ENCODE measurements at places on chromosomes 6 and 20.

GRCh38 chr6:17871836-17872235 is 115.6 kb downstream of the KIF13A start:
- DNase-seq: no peak

DNA sequence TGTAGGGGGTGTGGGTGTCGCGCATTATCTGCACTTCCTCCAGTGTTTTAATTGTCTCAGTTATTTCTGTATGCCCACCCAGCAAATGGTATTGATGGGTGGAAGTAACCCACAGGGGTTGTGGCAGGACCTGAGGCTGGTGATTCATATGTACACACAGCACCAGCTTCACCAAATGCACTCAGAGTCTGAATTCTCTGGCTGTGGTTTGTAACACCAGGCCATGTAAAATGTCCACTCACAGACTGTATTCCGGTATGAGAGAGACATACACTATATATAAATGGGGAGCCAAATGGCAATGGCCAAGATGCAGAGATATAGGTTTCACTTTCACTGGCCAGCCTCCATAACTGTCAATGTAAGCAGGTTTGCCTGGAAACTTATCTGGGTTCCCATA is 76.3 kb upstream of the FBXL4 start:
- DNase-seq: no peak

GRCh38 chr20:16615199-16615598 is 42.0 kb upstream of the KIF16B start:
- DNase-seq: no peak

- DNase-seq: no peak
These were observed 6.1 kb upstream of the DOK5 start for GRCh38 chr20:54469293-54469692.

DNA sequence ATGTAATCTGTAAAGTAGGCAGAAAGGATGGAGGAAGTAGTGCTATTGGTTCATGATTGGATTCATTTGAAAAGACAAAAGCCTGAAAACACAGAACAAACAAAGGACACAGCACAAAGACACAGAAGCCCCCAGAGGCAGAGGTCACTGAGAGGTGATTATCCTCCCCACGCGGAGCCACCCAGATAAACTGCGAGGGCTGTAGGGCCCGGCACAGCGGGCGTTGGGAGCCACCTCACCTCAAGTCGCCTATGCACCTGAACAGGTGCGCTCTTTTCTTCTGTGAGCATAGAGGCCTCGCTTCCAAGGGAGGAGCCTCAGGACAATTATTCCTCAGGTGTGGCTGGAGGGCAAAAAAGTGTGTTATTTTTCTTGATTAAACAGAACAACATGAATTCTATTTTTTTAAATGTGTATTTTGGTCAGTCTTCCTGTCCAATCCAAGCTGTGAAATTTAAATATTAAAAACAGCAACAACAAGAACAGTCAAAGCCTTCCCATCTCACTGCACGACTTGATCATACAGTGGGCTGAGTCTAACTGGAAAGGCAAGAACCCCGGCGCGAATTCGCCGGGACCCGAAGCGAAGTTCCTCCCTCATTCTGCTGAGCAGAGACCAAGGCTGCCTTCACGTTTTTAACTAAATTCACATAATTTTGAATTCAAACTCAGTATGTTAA is 205.3 kb downstream of the THBS2 start:
- no peak for DNase-seq

DNA sequence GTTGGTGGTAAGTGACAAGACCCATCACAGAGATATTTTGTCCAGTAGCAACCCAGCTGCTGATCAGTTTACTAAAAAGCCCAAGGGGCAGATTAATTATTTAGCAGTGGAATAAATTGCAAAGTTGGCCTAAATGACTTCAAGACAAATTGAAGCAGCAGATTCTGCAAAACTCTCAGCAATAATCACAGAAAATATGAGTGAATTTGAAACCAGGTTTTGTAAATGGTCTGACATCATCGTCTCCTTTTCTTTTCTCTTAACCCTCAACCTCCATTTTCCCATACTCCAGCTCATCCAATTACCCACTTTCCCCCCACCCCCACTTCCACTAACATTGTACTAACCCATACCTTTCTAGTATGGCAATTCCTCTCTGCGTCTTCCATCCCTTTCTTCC is 11.3 kb upstream of the PTPRK start:
- no peak for DNase-seq
